CD4-positive, alpha-beta T cell treated with Interleukin-6 at 100 ng/mL for 8 hours (primary cell): ENCODE measurements at places on chromosomes 4 and X.

- DNase-seq: no peak
Observed at GRCh38 chrX:122046815-122047214, 999.4 kb downstream of the GLUD2 start.

- no peak for DNase-seq
Observed at GRCh38 chr4:68732653-68733466, 62.4 kb upstream of the UGT2B15 start.

DNA sequence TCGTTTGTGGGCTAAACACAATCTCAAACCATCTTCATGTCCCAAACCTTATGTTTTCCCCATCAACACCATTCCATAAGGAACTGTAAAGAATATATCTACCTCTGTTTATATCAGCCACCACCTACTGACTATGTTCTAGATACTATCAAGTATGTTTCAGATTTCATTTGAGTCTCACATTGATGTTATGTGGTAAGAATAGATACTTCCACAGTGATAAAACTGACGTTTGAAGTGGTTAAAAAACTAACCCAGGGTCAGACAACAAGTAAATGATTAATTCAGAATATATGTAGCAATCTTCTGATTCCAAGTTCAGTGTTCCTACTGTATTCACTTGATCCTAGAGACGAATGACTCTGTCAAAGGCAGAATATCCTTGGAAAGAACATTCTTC lies 156.8 kb upstream of the RASGEF1B start:
- no peak for DNase-seq

GRCh38 chr4:28744066-28744465 lies 1883.4 kb downstream of the STIM2 start:
- no peak for DNase-seq
